Ascending aorta (tissue), 2 donors: ENCODE measurements at places on chromosomes 7 and 10.
A peak's percentile ranks its signal among the peaks of the same experiment; 100 is the strongest.

- no peak for DNase-seq
- H3K27ac ChIP-seq: no peak overlapping the region
- H3K36me3 ChIP-seq: no peaks in the 10 kb centered on the region
Observed at GRCh38 chr10:24568042-24568441, 155.6 kb downstream of the ARHGAP21 start.

DNA sequence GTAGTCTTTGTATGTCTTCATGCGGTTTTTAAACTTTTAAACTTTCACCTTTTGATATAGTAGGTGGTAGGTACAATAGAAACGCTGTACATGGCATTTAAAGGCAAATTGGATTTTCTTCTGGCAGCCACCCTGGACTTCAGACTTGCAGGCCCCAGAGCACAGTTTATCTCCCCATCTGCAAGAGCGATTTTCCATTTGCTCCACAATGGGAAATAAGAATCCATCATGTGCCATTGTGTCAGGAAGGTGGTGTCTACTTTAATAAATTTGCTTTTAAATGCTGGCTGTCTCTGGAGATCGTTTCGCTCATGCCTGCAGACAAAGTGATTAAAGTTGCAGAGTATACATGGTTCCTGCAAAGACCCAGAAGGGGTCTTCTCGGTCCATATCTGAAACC is 38.9 kb downstream of the UNC5B start:
- no peaks in the 10 kb centered on the region for H3K27me3 ChIP-seq
- no peak overlapping the region for H3K4me3 ChIP-seq
- no peak for DNase-seq
- H3K4me1 ChIP-seq: no peaks in the 10 kb centered on the region
- H3K27ac ChIP-seq: no peak overlapping the region

DNA sequence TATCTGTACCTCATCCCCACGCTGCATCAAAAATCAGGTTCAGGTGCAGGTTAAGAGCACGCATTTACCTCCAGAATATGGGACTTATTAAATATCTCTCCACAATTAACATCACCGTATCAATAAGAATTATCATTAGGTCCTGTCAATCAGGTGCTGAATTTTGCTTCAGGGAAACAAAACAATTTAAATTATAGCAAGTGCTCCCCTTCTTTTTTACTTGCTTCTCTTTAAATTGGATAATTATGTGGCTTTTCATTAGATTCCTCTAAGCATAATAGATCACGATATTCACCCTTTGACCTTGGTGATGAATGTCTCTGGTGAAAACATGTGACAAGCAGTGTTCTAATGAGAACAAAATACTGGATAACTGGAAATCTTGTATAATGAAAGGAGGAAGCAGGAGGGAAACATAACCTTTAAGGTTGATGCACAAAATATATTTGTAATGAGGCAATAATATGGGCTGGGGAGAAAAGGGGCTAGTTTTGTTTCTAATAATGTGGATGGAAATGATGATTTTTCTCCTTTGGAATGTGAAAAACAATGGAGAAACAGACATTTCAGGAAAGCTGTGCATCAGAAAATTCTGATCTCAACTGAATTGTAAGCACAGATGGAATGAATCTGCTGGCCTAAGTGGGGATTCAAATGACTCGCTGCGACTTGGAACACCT is 166.9 kb downstream of the SNX10 start:
- H3K4me1 ChIP-seq: no peaks in the 10 kb centered on the region
- no peaks in the 10 kb centered on the region for H3K36me3 ChIP-seq
- no peak for DNase-seq

DNA sequence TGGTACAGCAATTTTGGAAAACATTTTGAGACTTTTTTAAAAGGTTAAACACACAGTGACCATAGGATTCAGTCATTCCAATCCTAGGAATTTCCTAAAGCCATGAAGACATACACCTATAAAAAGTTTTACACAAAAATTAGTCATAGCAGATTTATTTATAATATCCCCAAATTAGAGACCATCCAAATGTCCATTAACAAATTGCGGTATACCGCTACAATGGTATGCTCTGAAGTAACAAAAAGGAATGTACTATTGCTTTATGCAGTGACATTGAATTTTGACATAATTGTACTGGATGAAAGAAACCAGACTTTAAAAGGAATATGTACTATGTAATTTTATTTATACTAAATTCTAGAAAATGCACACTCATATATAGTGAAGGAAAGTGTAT is 362.8 kb downstream of the HGF start:
- H3K27me3 ChIP-seq: no peaks in the 10 kb centered on the region
- H3K36me3 ChIP-seq: no peaks in the 10 kb centered on the region
- no peak overlapping the region for H3K4me3 ChIP-seq

- H3K4me3 ChIP-seq: no peak overlapping the region
- H3K27ac ChIP-seq: no peak overlapping the region
- no peaks in the 10 kb centered on the region for H3K36me3 ChIP-seq
- no peak for DNase-seq
- H3K27me3 ChIP-seq: no peaks in the 10 kb centered on the region
- no peaks in the 10 kb centered on the region for H3K4me1 ChIP-seq
Observed at GRCh38 chr7:98458090-98458875, 57.4 kb upstream of the BAIAP2L1 start.

- no peak overlapping the region for H3K4me3 ChIP-seq
- H3K27me3 ChIP-seq: no peaks in the 10 kb centered on the region
- no peaks in the 10 kb centered on the region for H3K36me3 ChIP-seq
- H3K4me1 ChIP-seq: peaks cover 10% of the 10 kb centered on the region
Observed at GRCh38 chr10:11177926-11178471, 160.3 kb downstream of the CELF2 start.

- H3K27ac ChIP-seq: no peak overlapping the region
- H3K36me3 ChIP-seq: no peaks in the 10 kb centered on the region
- H3K4me1 ChIP-seq: no peaks in the 10 kb centered on the region
- H3K27me3 ChIP-seq: no peaks in the 10 kb centered on the region
Observed at GRCh38 chr7:15041226-15041625, 138.7 kb upstream of the DGKB start.

DNA sequence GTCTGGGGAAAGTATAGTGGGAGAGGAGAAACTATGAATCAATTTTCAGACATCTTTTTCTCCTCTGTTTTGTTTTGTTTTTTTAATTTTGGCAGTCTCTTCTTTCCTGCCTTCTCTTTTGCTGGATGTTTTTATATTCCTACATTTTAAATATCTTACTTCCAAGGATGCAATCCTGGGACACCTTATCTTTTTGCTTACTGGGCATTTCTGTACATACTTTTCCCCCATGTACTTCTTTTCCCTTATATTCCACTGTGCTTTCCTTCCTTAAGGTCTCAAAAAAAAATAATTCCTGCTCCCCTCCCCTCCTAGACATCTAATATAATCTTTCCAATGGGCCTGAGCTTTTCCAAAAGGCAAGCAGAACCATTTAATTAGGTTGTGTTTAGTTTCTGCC is 701.1 kb downstream of the NRG3 start:
- H3K27me3 ChIP-seq: no peaks in the 10 kb centered on the region
- H3K4me1 ChIP-seq: no peaks in the 10 kb centered on the region
- DNase-seq: no peak
- H3K4me3 ChIP-seq: no peak overlapping the region
- H3K27ac ChIP-seq: no peak overlapping the region

DNA sequence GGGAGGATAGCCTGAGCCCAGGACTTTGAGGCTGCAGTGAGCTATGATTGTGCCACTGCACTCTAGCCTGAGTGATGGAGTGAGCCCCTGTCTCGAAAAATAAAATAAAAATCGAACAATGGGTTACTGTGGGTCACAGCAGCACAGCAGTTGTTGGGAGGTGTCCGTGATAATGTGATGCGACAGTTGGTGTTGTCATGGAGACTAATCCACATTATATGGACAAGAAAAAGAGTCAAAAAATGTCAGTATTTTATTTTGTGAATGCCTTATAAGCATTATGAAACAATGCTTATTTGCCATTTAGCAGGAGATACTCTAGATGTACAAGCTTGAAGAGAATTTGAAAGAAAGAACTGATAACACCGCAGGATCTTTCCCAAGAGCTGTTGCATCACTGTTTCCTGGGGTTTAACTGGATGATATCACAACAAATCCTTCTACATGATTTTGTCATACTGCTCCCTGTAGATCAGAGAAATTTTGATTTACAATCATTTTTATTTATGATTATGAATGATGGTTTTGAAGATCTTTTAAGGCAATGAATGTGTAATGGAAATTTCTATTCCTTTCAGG is 195.4 kb downstream of the BAMBI start:
- H3K4me1 ChIP-seq: no peaks in the 10 kb centered on the region
- no peak for DNase-seq
- H3K27me3 ChIP-seq: no peaks in the 10 kb centered on the region
- no peak overlapping the region for H3K4me3 ChIP-seq

DNA sequence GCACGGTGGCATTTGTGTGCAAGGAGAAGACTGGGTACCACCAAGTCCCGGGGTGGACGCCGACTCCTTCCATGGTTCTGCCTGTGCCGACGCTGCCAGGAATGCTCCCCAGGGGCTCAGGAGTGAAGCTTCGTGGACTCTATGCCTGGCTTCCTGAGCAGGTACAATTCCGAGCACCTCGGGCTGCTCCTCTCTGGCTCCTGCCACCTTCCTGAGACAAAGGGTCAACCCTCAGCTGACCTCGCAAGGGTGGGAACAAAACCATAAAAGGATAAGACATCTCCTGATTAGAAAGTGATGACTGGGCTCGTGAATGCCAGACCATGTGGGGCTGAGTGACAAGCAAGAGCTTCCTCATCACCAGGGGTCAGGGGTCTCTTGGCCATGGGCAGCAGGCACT is 31.8 kb downstream of the CALML3 start:
- DNase-seq: no peak
- H3K27me3 ChIP-seq: no peaks in the 10 kb centered on the region
- peak overlapping the region; percentile 82 for H3K27ac ChIP-seq
- H3K4me3 ChIP-seq: no peak overlapping the region

DNA sequence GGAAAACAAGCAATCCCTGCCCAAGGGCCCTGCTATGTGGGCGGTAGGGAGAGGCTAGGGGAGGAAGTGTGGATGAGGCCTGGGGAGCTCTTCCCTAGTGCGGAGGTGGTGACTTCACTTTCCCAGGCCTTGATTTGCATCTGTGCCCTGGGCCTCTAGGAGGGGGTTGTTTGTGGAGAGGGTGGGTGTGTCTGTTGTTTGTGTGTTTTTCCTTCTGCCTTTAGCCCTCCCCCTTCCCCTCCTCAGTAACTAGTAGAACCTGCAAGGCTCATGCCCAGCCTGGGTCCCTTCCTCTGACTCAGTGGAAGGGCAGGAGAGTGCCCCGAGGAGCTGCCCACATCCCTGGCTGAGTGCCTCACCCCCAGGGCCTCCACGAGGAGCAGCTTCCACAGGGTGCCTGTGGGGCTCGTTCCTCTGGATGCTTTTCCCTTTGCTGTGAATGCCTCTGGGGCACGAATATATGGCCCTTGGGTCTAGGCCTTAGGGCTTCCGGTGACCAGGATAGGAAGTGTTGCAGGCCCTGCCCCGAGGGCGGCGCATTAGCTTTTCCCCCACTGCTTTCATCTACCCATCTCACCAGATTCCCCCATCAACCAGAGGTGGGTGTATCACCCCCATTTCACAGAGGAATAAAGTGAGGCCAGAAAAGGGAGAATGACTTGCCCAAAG is 89.4 kb upstream of the DUSP5 start:
- H3K4me3 ChIP-seq: no peak overlapping the region
- peaks cover 3% of the 10 kb centered on the region for H3K4me1 ChIP-seq
- no peaks in the 10 kb centered on the region for H3K27me3 ChIP-seq

GRCh38 chr7:113891031-113891350 is 27.8 kb downstream of the PPP1R3A start:
- no peak for DNase-seq
- H3K27me3 ChIP-seq: no peaks in the 10 kb centered on the region
- H3K27ac ChIP-seq: no peak overlapping the region
- no peak overlapping the region for H3K4me3 ChIP-seq
- no peaks in the 10 kb centered on the region for H3K36me3 ChIP-seq
- H3K4me1 ChIP-seq: no peaks in the 10 kb centered on the region

DNA sequence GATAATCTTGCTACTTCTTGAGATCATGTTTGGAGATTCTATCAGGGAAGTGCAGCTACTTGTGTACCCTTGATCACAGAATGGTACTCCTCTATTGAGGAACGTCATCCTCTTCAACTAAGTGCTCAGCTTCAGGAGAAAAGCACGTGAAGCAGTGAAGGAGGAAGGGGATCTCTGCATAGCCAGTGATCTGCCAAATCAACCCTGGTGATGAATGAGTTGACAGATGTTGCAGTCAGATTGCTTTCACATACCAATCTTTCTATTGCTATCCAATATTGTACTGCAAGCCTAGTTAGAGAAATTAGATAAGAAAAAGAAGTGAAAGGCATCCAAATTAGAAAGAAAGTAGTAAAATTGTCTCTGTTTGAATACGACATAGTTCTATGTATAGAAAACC is 309.4 kb downstream of the TWIST1 start:
- no peaks in the 10 kb centered on the region for H3K27me3 ChIP-seq
- no peaks in the 10 kb centered on the region for H3K36me3 ChIP-seq
- no peaks in the 10 kb centered on the region for H3K4me1 ChIP-seq
